ENCODE measurements at places on chromosomes 3 and 15.

DNA sequence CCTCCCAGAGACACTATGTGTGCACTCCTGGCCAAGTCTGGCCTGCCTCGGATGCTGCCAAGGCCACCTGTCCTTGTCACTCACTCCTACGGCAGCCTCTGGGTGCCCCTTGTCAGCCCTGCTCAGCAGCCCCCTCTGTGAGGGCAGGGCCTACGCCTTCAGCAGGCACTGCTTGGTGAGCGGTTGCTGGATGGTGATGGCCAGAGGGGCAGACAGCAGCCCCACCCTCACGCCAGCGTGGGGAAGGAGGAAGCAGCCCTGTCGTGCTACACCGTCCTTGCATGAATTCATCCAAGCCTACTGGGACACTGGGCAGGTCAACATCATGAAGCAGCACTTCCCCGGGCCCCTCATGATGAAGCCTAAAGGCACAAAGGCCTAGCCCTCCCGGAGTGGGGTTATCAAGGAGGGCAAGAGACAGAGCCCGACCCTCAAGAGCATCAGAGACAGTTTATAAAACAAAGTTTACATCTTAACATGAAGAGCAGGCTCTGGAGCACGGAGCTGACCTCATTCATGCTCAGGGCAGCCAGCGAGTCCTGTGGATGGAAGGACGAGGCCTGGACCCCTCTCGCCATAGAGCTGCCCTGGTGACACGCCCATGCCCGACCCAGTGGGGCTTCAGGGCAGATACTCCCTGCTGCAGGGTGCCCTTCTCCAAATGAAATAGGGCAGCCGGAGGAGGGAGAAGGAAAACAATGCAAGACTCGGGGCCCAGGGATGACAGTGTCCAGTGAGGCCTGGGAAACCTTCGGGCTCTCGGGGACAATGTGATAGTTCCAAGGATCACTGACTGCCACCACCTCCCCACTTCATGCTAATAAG lies 25.3 kb downstream of the CHDH start:
- DNase-seq: no peak

DNA sequence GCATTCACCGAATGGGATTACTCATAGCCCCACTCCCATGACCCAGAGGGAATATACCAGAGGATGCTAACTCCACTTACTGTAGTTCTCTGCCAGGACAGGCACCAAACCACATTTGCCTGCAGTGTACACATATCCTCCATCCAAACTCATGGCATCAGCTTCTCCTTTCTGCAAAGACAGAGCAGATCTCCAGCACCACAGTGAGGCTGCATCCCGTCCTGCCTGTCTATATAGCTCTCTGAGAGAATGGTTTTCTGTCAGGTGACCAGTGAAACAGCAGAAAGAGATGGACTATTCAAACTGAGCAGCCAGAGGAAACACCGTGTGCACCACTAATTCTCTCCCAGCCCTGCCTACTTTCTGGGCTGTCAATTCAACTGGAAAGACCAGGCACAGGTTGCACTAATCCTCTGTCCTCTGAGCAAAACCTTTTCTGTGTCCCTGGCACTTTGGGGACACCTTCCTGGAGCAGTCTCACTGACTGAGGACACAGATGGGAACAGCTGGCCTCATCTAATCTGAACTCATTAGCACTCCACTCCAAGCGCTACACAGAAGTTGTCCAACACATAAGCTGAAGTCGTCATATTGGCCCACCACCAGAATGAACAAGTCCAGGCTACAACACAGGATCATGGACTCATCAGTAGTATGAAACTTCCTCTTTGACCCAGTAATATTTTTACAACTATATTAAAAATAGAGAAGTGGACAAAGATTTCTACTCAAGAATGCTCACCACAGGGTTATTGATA lies 17.3 kb downstream of the LTF start:
- DNase-seq: no peak

- DNase-seq: no peak
These were observed 28.8 kb downstream of the NBEAL2 start for GRCh38 chr3:47008234-47008796.

DNA sequence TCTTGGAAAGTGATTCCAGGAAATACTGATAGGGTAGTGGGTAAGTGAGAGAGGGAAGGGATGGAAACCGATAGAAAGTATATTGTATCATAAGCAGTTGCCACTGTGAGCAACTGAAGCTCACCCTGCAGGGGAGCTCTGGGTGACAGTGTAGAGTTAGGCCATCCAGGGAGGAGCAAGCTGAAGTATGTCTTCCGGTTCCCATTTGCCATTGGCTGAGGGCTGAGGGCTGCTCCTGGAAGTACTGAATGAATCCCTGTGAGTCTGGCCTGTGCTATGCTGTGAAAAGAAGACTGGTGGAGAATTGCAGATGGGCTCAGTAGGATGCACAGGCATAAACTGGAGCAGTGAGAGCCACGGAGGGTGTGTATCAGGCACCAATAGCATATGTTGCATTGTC lies 348.3 kb downstream of the MFSD1 start:
- no peak for DNase-seq

GRCh38 chr3:169813757-169814517 lies 1.2 kb upstream of the LRRC34 start:
- DNase-seq: peak; percentile 72

GRCh38 chr3:188268336-188268735 lies 114.4 kb downstream of the LPP start:
- no peak for DNase-seq

DNA sequence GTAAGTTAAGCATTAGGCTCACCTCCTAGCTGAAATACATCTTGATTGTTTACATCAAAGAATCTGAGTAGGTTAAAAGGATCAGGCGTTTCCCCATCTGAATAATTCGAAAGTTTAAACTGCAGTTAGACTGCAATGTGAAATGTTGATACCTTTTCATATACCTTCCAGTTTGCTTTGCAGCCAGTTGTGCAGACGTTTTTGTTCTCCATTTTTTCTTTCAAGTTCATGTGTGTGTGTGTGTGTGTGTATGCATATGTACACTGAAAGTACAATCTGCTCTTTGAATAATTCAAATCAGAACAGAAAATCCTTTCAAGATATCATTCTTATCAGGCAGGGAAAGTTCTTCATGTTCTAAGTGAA lies 2.9 kb downstream of the ITPR1 start:
- DNase-seq: no peak

DNA sequence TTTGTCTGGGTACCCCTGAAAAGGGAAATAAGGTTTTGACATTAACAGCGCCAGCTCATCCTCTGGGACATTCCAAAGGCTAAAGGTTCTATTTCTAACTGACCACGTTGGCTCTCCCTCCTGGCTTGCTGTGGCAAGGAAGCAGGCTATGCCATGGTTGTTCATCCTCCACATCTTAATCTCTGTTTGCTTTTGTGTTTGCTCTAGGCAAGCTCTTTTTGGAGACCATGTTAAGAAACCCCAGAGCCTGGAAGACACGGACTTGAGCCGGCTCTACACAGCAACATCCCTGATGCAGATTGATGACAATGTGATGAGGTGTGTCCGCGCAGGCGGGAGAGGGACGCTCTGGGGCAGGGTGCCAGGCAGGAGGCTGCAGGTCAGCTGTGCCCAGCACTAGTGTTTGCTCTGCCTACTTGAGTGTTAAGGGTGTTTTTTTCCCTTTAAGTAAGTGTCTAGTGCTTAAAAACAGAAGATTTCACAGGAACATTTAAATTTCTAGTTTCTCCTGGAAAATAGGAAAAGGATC lies 33.3 kb downstream of the RLBP1 start:
- DNase-seq: no peak

GRCh38 chr15:85730001-85730820 lies 64.5 kb downstream of the KLHL25 start:
- DNase-seq: peak; percentile 53

DNA sequence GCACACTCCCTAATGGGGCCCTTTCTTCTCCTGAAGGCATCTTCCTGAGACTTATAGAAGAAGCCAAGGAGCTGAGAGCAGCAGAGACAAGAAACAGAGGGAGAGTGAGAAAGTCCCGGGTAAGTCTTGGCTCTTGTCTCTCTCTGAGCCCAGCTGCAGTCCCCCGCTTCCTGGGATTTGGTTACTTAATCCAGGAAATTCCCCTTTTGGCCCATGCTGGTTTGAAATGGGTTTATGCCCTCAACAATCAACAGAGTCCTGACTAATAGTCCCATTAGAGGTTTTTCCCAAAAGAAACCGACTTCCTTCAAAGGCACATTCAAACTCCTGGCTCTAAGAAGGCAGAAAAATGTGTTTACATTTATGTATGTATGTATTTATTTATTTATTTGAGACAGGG lies 22.0 kb downstream of the TMEM158 start:
- no peak for DNase-seq

GRCh38 chr15:48546296-48546695 lies 99.2 kb downstream of the FBN1 start:
- DNase-seq: no peak

DNA sequence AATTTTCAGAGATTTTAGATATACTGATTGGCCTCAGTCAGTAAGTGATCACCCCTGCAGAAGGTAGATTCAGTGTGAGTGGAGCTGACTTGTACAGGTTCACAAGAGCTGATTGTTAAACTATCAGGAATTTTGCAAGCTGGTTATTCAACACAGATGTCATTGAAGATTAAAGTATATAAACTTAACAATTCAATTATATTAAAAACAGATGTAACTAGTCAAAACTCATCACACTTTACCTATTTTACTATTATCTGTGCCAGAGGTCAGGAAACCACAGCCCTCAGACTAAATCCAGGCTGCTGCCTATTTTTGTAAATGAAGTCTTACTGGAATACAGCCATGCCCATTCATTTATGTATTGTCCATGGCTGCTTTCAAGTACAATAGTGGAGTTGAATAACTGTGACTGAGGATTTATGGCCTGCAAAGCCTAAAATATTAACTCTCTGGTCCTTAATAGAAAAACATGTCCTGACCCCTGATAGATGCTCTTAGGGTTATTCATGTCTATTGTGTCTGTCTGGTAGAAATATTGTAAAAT lies 429.3 kb upstream of the PDZRN3 start:
- no peak for DNase-seq

DNA sequence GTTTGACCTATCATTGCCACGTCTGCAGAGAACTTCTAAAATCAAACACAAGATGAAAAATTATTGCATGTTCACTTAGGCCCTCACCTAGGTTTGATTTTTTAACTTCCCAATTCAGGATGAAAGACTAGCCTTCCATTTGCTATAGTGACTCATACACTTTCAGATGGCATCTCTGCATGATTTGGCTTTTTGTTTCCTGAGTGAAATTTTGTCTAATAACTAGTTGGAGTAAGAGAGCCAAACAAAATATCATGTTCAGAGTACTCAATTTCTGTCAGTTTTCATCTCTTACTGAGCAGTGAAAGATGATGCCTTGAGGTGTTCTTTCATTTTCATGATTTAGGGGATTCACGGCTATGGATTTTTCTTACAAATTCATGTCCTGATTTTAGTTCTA lies 122.9 kb downstream of the NSUN3 start:
- no peak for DNase-seq

GRCh38 chr3:71317749-71318457 lies 265.6 kb downstream of the FOXP1 start:
- no peak for DNase-seq

DNA sequence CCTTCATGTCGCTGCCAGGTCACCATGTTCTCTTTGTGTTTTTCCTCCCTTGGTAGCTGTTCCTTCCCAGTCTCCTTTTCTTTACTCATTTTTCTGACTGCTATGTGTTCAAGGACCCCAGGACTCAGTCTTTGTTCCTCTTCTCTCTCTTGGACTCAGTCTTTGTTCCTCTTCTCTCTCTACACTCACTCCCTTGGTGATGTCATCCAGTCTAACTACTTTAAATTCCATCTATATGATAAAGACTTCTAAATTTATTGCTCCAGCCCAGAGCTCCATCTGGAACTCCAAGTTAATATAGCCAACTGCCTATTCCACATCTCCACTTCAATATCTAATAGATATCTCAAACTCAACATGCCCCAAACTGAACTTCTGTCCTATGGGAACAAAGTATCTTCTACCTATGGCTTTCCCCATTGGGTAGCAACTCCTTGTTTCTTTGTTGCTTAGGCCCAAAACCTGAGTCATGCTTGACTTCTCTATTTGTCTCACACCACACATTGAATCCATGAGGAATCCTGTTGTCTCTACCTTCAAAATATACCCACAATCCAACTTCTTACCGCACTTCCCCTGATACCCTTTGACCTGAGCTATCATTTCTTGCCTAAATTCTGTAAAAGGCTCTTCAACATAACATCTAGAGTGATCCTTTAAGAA lies 4.9 kb upstream of the DYNC1LI1 start:
- DNase-seq: no peak

DNA sequence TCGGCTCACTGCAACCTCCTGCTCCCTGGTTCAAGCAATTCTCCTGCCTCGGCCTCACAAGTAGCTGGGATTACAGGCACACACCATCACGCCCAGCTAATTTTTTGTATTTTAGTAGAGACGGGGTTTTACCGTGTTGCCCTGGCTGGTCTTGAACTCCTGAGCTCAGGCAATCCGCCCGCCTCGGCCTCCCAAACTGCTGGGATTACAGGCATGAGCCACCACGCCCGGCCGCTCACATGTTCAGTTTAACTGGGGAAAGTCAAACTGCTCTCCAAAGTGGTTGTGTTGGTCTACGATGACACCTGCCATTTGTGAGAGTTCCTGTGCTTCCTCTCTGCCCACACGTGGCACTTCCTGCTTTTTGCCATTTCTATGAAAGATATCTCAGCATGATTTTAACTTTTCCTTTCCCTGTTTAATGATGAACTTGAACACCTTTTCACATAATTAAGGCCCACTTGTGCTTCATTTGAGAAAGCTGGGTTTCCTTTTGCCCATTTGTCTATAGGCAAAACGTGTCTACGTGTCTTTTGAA lies 877 bp upstream of the GP5 start:
- no peak for DNase-seq

- DNase-seq: no peak
These were observed 80.7 kb upstream of the DLG1 start for GRCh38 chr3:197378985-197379718.

DNA sequence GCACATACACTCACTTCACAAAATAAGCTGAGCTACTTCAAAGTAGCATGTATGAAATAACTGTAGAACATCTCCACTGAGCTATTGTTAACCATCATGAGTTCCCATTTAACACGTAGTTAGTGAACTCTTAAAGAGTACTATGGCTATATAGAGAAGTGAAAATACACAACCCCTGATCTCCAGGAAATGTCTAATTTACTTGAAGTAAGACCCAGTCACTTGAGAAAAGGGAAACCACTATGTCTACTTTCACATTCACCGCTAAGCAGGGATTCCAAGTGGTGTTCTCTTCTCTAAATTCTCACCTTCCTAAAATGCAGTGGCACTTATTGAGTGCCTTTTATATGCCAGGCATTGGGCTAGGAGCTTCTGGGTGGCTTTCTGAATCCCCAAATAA lies 35.0 kb upstream of the COLQ start:
- DNase-seq: no peak

GRCh38 chr15:81073801-81074200 lies 60.3 kb upstream of the CFAP161 start:
- DNase-seq: no peak

GRCh38 chr3:5758699-5759098 lies 571.2 kb downstream of the EDEM1 start:
- no peak for DNase-seq

DNA sequence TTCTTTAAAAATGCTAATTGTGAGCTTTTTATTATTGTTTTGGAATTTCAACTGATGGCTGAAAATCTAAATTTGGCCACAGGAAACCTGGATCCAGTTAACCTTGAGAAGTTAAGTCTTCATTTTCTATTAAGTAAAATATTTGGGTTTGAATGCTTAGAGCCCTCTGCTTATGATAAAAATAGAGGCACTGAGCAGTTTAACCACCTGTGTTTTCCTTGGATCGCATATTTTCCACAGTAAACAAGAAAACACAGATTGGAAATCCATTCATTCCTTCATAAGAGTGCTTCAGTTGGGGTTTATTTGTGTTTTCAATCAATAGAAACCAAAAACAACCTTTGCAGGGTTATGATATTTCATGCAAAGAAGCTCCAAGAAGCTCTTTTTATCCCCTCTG lies 77.2 kb upstream of the HES1 start:
- DNase-seq: no peak
